ENCODE measurements at places on chromosomes 5 and 9.
A peak's percentile ranks its signal among the peaks of the same experiment; 100 is the strongest.

GRCh38 chr5:88944751-88945531, 62.0 kb upstream of the MEF2C start:
- peak; percentile 3 for DNase-seq

GRCh38 chr5:96172436-96172835, 210.8 kb upstream of the ELL2 start:
- DNase-seq: no peak

GRCh38 chr9:93582115-93582514, 5.7 kb downstream of the PHF2 start:
- DNase-seq: no peak

- DNase-seq: no peak
These were observed 3.4 kb downstream of the UGT3A1 start for GRCh38 chr5:35987776-35988175.

Measured in C1 segment of cervical spinal cord (tissue), 14 donors.